Osteoblast (primary cell): ENCODE measurements at places on chromosomes 5 and 9. TPM values are rescaled to one million over a fixed set of nuclear protein-coding genes. Genes with fewer than 3 reads are reported as not detected.

DNA sequence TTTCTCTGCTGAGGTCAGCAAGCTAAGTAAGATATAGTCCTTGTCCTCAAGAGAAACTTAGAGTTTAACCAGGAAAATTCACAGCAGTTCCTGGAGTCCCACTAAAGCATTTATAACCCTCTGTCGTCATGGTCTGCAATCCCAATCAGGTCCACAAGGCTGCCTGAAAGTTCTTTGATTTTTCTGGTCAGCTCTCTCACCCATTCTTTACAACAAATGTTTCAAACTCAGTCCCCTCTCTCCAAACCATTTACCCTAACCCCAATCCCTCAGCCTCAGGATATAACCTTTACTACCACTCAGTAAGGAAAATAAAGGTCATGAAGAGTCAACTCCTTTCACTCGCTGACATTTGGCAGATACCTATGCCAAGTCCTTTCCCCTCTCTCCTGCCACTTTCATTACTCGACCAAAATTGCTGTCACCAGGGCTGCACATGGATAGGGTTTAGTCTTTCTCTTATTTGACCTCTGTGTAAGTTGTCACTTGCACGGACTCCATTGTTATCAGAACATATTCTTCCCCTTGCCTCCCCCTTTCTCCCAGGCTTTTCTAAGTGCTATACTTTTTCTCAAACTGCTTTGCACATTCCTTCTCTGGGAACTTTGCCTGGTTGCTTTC is 936.6 kb downstream of the NR2F1-AS1 start:
- DNase-seq, result no peak
- H3K36me3 ChIP-seq, result no peaks in the 10 kb centered on the region
- H3K4me3 ChIP-seq, result no peak overlapping the region
- peaks cover 9% of the 10 kb centered on the region for H3K4me1 ChIP-seq
- no peak overlapping the region for H3K27ac ChIP-seq
- H3K27me3 ChIP-seq, result no peaks in the 10 kb centered on the region

DNA sequence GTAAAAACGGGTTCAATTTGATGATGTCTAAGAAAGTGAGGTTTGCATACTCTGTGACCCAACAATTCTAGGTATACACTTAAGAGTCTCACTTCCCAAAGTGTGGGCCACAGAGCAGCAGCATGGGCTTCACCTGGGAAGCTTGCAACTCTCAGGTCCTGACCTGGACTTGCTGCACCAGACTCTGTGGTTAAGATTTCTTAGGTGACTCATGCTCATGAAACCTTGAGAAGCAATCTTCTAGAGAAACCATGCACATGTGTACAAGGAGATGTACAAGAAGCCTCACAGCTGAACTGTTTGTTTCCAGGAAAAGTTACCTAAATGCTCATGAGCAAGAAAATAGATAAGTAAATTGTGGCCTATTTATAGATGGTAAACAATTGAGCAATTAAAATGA is 30.0 kb downstream of the DNAJC21 start:
- peaks cover 12% of the 10 kb centered on the region for H3K36me3 ChIP-seq
- no peak overlapping the region for H3K4me3 ChIP-seq
- no peak overlapping the region for H3K27ac ChIP-seq
- H3K4me1 ChIP-seq, result no peaks in the 10 kb centered on the region
- H3K27me3 ChIP-seq, result no peaks in the 10 kb centered on the region

ACOT12 gene
- total RNA-seq, result 0.29 TPM in 1 of 2 replicates, not detected in the other

CMBL gene
- total RNA-seq, result 9.0 and 13.8 TPM in 2 replicates

SMC2 gene
- total RNA-seq, result 6.9 and 9.1 TPM in 2 replicates
